Activated CD4-positive, alpha-beta T cell treated with anti-CD3 and anti-CD28 coated beads for 24 hours (primary cell): ENCODE measurements at places on chromosomes 6 and 20.

GRCh38 chr6:64680446-64680845 is 1026.6 kb downstream of the EYS start:
- no peak for DNase-seq

- no peak for DNase-seq
These were observed 261.4 kb upstream of the PRDM1 start for GRCh38 chr6:105824732-105825131.

- no peak for DNase-seq
These were observed 103.0 kb downstream of the PSMB1 start for GRCh38 chr6:170449835-170450753.

- DNase-seq: no peak
These were observed 113.3 kb downstream of the ATXN1 start for GRCh38 chr6:16648003-16648402.

DNA sequence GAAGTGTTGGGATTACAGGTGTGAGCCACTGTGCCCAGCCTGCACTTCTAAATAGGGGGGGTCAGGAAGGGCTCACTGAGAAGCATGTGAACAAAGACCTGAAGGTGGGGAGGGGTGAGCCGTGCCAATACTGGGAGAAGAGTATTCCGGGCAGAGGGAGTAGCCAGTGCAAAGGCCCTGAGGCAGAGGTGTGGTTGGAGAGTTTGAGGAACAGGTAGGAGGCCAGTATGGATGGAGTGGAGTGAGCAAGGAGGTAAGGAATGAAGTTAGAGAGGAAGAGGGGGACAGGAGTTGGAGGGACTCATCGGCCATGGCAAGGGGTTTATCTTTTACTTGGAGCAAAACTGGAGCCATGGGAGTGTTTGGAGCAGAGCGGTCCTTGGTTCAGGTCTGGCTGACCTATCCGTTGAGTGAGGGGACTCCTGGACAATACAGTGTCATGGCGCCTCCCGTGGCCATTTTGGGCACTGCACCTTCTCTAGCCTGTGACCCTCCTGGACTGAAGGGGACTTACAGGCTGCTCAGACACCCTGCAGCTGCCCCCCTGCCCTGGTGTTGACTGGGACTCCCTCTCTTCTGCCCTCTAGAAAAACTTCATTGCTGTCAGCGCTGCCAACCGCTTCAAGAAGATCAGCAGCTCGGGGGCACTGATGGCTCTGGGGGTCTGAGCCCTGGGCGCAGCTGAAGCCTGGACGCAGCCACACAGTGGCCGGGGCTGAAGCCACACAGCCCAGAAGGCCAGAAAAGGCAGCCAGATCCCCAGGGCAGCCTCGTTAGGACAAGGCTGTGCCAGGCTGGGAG is 12.1 kb downstream of the FOXS1 start:
- peak; percentile 42 for DNase-seq

GRCh38 chr6:37540029-37540352 is 40.3 kb upstream of the CCDC167 start:
- no peak for DNase-seq

GRCh38 chr6:105369145-105369544 is 33.7 kb downstream of the PREP start:
- no peak for DNase-seq

DNA sequence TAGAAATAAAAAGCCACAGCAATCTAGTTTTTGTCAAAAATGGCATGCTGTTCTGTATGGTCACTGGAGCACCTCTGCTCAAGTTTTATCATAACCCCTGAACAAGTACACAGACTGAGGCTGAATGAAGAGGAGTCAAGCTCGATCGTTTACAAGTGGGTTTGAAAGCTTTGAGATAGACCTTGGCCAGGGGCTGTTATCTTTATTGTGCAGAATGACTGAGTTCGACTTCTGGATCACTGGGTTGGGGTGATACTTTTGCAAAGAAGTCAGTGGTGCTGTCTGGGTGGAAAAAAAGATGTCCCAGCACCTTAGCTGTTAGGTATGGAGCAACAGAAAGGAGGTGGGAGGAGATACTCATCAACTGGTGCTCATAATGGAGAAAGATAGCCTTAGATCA is 446.0 kb downstream of the HACE1 start:
- no peak for DNase-seq

DNA sequence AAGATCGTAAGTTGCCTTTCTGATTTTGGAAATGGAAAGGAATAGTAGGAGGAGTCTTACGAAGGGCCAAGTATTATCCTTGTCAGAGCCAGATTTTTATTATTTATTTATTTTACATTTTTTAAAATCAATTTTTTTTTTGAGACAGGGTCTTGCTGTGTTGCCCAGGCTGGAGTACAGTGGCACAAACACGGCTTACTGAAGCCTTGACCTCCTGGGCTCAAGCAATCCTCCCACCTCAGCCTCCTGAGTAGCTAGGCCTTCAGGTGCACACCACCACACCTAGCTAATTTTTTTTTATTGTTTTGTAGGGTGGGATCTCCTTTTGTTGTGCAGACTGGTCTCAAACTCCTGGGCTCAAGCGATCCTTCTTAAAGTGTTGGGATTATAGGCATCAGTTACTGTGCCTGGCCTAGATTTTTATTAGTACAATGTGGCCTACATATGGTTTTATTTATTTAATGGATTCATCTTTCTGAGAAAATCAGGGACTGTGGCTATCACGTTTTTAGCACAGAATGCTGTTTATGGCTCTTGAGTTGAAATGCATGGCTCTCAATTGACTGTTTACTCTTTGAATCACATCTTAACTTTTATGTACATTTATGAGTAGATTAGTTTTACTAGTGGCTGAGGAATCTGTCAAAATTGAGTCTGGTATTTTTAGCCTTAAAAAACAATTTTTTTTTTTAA is 16.7 kb downstream of the CDC5L start:
- DNase-seq: no peak

- no peak for DNase-seq
These were observed 110.9 kb downstream of the SMLR1 start for GRCh38 chr6:130937942-130938604.

GRCh38 chr6:41780551-41781365 is at the start of gene PRICKLE4:
TSS of gene PRICKLE4 (plus strand) at chr6:41780782. CDS start at chr6:41783474, 2,692 bp downstream.
- no peak for DNase-seq

GRCh38 chr20:4709261-4710105 is 12.2 kb upstream of the PRND start:
- DNase-seq: no peak

- DNase-seq: peak; percentile 48
These were observed 13.3 kb downstream of the NFATC2 start for GRCh38 chr20:51529081-51529681.

DNA sequence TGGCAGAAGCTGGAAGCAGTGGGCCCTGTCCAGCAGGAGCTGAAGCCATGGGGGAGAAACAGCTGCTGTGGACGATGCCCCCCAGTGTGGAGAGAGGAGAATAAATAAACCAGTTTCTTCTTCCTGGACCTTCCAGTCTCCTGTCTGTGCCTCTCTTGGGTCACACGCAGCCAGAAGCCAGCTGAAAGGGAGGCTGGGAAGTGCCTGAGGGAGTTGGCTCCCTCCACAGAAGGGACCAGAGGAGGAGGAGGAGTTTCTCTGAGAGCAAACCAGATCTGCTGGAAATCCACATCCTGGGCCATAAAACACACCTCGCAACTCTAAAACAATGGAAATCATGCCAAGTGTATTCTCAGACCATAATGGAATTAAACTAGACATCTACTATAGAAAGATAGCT is 577.0 kb downstream of the CDH26 start:
- DNase-seq: no peak

GRCh38 chr20:12847872-12848271 is 160.9 kb upstream of the SPTLC3 start:
- no peak for DNase-seq

DNA sequence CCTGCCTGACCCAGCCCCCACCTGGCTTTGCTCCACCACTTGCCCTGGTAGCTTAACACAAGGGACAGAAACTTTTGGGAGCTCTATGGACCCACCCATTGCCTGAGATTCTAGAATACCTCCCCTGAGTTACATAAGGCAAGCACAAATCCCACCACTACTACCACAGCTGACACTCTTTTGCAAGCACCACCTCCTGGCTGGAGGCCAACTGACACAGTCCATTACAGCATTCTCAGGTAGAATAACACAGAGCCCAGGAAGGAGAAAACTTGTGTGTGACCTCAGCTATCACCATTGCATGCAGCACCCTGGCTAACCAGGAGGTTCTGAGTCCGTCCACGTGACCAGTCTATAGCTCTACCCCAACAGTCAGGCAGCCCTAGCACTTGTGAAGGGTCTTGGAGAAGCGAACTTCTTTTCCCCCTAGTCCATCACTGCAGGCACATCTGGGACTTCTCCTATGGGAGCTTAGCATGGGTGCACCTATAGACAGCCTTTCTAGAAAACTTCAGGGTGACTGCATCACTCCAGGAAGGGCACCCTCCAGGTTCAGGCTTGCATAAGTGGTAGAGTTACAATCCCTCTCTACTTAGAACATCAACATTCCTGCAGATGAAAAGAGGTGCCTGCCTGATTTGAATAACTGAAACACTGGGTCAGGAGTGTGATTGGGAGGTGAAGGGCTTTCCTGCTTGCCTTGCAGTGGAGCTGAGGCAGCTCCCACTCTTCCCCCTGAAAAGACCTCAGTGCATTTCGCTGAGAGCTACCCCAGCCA is 30.1 kb downstream of the CITED2 start:
- DNase-seq: no peak

GRCh38 chr6:53302678-53303360 is 45.9 kb downstream of the ELOVL5 start:
- DNase-seq: no peak

DNA sequence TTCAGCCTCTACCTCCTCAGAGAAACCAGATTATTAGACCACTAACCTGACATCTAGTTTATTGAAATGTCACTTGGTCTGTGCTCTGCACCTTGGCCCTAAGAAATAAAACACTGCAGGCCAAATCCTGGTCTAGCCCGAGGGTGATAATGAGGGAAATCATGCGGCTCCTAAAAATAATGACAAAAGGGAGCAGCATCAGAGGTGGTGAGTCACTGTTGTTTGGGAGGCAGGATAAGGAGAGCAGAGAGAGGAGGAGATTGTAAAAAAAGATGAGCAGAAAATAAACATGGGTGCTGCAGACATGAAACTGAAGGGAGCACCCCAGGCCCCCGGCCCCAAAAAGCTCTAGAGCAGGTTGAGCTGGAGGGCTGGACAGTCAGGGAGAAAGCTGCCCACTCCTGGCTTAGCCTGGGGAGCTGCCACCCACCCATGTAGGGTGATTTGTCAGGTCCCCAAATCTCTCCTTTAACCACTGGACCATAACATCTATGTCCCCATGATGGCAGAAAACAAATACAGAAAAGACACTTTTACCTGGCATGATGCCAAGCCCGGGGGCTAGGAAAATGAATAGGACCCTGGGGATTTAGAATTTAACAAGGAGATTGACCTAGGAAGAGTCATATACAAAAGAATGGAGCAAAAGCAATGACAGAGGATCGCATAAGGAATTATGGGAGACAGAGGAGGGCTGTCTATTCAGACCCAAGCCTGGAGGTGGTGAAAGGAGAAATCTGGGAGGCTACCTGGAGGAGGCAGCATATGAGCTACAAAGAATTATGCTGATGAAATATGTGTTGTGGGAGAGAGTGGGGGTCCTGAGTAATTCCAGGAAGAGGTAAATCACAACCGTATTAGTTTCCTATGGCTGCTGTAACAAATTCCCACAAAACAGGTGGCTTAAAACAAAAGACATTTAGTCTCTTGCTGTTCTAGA is 103.7 kb downstream of the SNAP25 start:
- no peak for DNase-seq

- no peak for DNase-seq
These were observed 3.7 kb upstream of the KAT14 start for GRCh38 chr20:18133962-18134361.

- no peak for DNase-seq
These were observed 14.2 kb downstream of the ARID1B start for GRCh38 chr6:156791320-156791850.

GRCh38 chr6:44056392-44057237 is 70.6 kb downstream of the MRPL14 start:
- no peak for DNase-seq

- no peak for DNase-seq
These were observed 2.7 kb downstream of the GFRA4 start for GRCh38 chr20:3660262-3661059.

- DNase-seq: no peak
These were observed 14.2 kb downstream of the ANKRD66 start for GRCh38 chr6:46760925-46761324.

- no peak for DNase-seq
These were observed 61.0 kb downstream of the ENPP1 start for GRCh38 chr6:131868836-131869235.

- DNase-seq: no peak
These were observed 57.4 kb downstream of the PRL start for GRCh38 chr6:22239261-22239921.

- DNase-seq: no peak
These were observed 67.1 kb upstream of the ZNFX1 start for GRCh38 chr20:49344975-49345374.

GRCh38 chr20:1186367-1186991 is 1.7 kb upstream of the TMEM74B start:
- no peak for DNase-seq

- DNase-seq: no peak
These were observed 2.0 kb downstream of the MMP9 start for GRCh38 chr20:46010491-46011391.

GRCh38 chr20:44692932-44693480 is 22.2 kb upstream of the CCN5 start:
- DNase-seq: no peak

- DNase-seq: no peak
These were observed 84.2 kb downstream of the RNF144B start for GRCh38 chr6:18471232-18471964.

GRCh38 chr6:91240878-91241603 is 654.2 kb upstream of the MAP3K7 start:
- no peak for DNase-seq

- DNase-seq: no peak
These were observed 41.9 kb downstream of the NHLRC1 start for GRCh38 chr6:18080544-18080943.

DNA sequence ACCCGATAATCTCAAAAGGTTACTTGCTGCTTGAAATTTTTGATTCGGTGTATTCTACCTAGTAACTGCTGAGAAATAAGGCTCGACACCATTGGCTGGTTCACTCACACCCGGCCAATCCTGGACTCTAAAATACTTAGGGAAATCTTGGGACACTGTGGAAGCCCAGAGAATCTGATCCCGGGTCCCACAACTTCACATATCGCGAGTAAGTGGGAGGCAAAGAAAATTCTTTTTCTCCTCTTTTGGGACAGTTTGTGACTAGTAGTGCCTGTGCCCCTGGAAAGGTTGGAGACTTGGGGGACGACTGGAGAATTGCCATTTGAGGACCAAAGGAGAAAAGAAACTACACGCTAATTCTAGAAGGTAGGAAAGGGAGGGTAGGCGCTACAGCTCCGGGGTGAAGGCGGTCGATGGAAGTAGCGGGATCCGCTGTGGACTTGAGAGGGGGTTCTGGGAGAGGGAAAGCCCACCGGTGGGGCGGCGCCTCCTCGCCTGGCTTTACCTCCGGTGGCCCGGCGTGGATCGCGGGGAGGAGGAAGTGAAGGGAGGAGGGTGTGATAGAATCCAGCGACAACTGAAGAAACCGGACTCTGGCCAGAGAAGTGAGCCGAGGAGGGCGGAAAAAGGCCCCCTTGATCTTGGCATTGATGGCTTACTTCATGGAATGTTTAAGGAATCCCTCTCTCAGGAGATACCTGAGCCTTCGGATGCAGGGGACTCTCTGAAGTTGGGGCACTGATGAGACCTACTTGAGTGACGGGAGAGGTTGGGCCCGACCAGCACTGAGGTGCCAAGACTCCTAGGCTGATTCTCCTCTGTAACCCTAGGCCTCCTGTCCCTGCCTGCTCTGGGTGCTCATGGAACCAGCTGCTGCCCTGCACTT is 18.8 kb upstream of the BTN3A3 start:
- DNase-seq: no peak

- DNase-seq: no peak
These were observed 252.9 kb downstream of the TPBG start for GRCh38 chr6:82616386-82617028.
